ENCODE measurements at places on chromosomes 2 and 18. TPM values are rescaled to one million over a fixed set of nuclear protein-coding genes. Genes with fewer than 3 reads are reported as not detected.

The RMND5A gene
- total RNA-seq = 22.0 TPM

The UGT1A4 gene
- not detected for total RNA-seq

The RGPD3 gene
- under 0.01 TPM for total RNA-seq

The NEU2 gene
- not detected for total RNA-seq

The TBR1 gene
- under 0.01 TPM for total RNA-seq

The CBLN2 gene
- total RNA-seq = not detected

The GALNT13 gene
- 0.78 TPM for total RNA-seq

The GCG gene
- total RNA-seq = not detected

The POMC gene
- 5.6 TPM for total RNA-seq

The MSH6 gene
- 47.4 TPM for total RNA-seq

The LAMA3 gene
- 18.1 TPM for total RNA-seq

All from epithelial cell of alveolus of lung (primary cell).